Left lung (tissue), 14 donors: ENCODE measurements at places on chromosomes 2 and 18. TPM values are rescaled to one million over a fixed set of nuclear protein-coding genes. Genes with fewer than 3 reads are reported as not detected.
A peak's percentile ranks its signal among the peaks of the same experiment; 100 is the strongest.

Gene AOX1
- 6.7 TPM for polyA plus RNA-seq

Gene RAPGEF4
- 10.2 TPM for polyA plus RNA-seq

Gene UBE2F
- 41.4 TPM for polyA plus RNA-seq

Gene SP140
- polyA plus RNA-seq = 1.00 TPM

DNA sequence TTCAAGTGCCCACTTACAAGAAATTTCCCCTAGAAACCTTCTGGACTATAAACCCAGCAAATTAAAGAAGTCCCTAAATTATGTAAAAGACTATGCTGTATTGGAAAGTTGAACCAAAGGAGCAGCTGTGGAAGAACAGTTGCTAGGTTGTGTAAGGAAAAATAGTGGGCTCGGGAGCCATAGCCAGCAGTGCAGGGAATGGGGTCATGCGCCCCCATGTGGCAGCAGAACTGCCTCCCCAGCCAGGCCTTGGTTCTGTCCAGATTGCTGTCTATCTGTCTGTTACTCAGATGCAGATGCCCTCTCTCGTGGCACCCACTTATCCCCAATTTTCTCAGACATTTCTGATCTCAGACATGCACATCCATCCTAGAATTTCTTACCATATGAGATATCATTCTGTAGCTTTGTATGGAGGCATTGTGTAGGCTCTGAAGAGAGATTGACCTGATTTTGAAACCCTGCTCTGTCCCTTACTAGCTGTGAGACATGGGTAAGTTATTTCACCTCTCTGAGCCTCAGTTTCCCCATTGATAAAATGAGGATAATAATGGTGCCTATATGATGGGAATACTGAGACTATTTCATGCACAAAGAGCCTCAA is 258.3 kb downstream of the SS18 start:
- peak; percentile 72 for DNase-seq

GRCh38 chr18:21448299-21448698 is 152.2 kb downstream of the ESCO1 start:
- no peak for DNase-seq

- DNase-seq = no peak
These were observed 61.1 kb upstream of the RND3 start for GRCh38 chr2:150548527-150548926.

DNA sequence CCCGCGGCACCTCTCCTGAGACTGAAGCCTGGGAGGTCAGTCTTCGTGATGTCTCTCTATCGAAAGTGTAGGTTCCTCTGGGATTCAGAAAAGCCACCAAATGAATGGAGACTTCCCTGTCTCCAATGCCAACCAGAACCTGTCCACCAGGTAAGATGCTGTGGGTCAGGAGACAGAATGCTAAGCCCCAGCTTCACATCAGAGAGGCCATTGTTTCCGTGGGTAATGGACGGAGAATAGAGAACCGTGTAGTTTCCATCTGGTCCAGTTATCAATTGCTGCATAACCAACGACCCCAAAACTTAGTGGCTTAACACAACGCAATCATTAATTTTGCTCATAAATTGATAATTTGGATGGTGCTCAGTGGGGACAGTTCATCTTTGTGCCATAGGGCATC is 93.5 kb downstream of the DDX1 start:
- DNase-seq = no peak

DNA sequence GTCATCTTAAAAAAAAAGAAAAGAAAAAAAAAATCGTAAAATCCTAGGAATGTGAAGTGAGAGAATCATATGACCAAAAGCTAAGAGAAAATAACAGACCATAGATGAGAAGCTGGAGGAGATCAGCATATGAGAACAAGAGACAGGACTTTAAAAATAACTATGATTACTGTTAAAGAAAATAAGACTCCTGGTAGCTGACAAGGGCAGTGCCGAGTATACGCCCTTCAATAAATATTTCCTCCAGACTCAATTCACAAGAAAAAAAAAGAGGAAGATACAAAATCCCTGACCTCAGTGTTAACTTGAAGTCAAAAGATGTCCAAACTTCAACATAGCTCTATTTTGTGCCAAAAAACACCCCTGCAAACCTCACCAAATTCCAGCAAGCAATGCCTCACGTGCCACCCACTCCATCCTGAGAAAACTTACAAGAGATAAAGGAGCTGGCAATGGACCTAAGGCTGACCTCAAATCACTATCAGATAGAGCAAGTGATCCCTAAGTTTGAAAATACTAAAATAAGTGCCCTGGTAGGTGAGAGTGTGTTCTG is 817.2 kb downstream of the SOCS6 start:
- DNase-seq = no peak

DNA sequence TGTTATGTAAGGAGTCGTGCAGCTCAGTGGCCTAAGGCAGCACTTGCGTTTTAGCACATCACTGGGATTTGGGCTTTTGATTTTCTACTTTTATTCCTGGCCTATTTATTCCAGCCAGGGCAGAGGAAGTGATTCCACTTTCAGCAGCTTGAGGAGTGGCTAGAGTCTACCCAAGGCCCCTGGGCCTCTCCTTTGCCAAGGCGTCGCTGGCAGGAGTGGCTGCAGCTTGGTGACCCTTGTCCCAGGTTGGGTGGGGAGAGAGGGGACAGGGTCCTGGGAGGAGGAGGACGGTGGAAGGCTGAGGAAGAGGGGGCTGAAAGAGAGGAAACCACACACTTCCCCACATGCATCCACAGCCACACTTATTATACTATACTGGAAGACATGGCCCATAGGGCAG is 94.1 kb upstream of the SMAD7 start:
- DNase-seq = no peak
